ENCODE measurements at places on chromosomes 16 and 17.
A peak's percentile ranks its signal among the peaks of the same experiment; 100 is the strongest.

- DNase-seq = no peak
Measured at GRCh38 chr17:60798576-60798975, 120.9 kb downstream of the BCAS3 start.

DNA sequence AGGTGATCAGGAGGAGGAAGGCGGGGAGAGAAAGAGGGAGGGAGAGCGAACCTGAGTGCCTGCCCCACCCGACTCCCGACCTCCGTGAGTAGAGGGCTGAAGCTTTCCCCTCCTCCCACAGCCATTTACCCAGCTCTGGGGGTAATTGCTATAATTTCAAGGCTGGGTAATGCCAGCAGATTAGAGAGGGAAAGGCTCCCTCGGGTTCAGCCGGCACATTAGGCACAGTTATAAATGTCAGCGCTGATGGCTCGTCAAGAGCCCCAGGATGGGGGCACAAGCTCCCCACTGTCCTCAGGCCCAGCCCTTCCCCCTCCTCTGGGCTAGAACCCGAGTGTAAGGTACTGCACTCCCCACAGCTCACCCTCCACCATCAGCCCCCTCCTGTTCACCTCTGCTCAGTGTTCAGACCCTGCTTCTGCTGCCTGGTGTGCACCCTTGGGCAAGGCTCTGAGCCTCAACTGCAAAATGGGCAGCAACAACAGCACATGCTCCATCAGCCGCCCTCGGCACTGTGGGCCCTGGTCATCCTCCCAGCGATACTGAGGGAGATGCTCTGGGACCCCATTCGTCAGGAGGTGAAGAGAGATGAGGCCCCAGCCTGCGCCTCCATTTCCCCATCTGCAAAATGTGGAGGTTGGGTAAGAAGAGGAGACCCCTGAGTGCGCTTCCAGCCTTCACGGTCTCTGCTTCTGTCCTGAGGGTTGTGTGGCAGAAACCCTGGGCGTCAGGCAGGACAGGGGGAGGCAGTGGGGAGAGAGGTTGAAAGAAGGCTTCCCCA, 77.2 kb downstream of the NT5M start:
- no peak for DNase-seq

- DNase-seq = no peak
Measured at GRCh38 chr17:15038656-15039055, 226.5 kb downstream of the PMP22 start.

DNA sequence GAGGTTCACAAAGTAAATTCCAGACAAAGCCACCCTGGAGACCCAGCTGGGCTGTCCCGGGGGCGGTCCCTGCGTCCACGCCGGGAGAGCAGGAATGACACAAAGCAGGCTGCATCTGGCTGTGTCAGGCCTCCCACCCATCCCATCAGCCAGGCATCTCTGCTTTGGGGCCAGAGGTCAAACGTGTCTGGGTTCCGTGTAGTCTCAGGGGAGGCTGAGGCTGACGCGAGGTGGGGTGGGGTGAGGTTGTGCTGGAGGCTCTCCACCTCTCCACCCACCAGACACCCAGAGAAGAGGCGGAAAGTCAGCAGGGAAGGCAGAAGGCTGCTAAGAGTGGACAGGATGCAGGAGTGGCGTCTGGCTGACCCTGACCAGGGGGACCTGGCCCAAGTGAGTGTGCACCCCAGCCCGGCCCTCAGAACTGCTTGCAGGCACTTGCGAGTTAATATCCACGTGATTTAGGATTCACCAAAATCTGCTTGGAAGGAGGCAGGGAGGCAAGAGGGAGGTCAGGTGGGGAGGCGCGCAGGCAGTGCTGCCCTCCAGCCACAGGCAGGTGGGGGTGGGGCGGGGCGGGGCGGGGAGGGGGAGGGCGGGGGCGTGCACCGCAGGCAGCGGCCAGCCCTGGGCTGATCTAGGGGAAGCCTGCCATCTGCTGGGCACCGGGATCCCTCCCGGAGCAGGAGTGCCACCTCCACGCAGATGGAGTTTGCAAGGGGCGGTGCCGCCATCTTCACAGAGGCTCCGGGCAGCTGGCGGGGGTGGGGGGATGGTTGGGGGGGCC, 44.3 kb downstream of the TBC1D16 start:
- DNase-seq = peak; percentile 75

GRCh38 chr16:30087181-30087898, 4.4 kb downstream of the TBX6 start:
- no peak for DNase-seq

DNA sequence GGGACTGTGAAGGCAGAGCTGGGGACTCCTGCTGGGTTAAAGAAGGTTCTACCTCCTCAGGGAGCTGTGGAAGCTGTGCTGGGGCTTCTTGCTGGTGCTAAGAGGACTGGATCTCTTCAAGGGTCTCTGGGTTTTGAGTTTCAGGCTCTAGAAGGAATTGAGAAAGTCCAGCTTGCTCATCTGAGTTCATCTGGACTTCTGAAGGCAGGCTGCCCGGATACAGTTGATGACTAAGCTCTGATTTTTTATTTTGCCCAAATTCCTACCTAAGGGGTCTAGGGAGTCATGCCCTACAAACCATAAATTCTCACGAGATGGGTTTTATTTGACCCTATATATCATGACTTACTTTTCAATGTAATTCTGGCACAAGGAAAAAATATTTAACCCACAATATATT, 46.8 kb upstream of the TMEM97 start:
- no peak for DNase-seq

DNA sequence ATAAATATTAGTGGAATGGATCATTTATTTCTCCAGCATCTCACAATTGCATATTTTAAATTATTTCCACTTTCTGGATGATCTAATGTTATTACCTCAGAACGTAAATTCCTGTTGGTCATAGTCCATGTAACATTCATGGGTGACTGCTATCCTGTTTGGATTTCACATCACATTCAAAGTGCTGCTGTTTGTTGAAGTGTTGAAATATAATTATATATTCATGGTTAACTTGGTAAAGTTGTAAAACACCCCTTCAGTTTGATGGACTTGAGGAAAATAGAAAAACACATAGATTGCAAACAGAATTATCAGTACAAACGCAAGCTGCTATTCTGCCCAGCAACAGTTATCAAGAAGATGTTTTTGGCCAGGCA, 59.6 kb downstream of the TANGO6 start:
- no peak for DNase-seq

DNA sequence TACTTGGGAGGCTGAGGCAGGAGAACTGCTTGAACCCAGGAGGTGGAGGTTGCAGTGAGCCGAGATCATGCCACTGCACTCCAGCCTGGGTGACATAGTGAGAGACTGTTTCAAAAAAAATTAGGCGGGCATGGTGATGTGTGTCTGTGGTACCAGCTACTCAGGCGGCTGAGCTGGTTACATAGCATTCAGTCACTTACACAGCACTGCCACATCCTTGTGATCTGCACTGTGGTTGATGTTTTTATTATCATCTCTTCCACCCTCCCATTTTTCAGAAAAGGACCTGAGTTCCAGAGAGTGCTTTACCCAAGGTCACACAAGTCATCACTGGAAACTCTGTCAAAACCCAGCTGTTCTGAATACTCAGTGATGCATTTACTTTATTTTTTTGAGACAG, 14.8 kb upstream of the KPNB1 start:
- no peak for DNase-seq
